ENCODE measurements at places on chromosomes 3 and 15.

DNA sequence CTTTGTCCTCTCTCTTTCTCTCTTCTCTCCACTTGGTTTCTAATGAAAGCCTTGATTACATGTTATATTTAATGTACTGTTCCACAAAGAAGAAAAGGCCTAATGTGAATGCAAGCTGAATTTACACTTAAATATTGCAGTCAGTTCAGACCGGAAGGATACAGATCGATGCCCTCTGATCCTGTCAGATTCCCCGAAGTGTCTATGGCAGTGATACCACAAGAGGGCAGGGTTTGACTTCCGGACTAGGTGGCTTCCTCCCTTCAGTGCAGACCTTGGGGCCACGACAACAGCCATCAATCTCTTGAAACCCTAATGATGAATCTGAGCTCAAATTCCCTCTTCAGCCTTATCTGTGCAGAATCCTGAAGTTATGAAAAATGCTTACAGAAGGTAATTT is 29.5 kb downstream of the AGTR1 start:
- DNase-seq, result peak; percentile 52

DNA sequence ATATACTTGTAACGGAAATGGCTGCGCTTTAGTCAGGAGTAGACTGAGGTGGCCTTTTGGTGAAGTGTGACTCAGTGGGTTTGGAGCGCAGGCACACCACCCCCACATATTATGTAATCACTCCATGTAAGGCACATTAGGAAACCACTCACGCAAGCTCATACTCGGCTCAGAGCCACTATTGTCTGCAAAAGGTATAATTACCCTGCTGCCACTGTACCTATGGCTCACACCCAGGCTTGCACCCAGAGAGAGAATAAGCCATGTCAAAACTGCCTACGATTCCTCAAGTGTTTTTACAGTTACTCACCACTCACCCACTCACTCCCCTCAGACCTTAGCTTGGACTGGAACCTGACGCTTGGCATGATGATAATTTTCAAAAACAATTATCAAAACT is 611.9 kb upstream of the CCDC54 start:
- DNase-seq, result peak; percentile 91

DNA sequence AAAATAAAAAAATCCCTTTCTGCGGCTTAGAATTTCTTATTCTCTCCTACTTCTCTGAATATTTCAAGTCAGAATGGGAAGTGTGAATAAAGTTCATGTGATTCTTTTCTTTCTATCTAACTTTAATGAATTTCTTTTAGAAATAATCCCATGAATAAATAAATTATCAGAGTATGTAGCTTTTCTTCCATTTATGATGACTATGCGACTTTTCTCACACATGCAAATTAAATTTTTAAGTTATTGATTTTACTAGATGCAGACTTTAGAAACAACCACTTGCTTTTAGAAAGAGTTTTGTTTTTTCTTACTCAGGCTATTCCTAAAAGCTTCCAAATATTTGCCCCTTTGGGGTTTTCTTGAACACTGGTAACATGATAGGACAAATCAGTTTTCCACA is 477.7 kb upstream of the AGTR1 start:
- no peak for DNase-seq

DNA sequence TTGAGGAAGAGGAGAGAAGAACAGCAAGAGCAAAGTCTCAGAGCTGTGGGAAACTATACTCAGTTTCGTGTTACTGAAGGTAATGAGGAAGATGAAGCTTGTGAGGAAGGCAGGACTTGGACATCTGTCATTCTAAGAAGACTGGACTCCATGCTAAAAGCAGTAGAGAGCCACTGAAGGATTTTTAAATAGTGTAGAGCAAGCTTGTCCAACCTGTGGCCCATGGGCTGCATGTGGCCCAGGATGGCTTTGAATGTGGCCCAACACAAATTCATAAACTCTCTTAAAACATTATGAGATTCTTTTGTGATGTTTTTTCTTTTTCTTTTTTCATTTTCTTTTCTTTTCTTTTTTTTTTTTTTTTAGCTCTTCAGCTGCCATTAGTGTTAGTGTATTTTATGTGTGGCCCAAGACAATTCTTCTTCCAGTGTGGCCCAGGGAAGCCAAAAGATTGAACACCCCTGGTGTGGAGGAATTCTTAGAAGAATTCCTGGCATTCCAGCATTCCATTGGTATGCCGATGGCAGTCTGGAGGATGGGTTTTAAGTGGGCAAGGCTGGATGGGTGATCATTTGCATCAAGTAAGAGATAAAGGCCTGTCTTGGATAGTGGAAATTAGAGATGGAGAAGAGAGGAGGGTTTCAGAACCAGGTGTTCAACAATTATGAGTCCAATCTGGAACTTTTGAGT is 6.9 kb upstream of the NFKBIZ start:
- DNase-seq, result no peak

DNA sequence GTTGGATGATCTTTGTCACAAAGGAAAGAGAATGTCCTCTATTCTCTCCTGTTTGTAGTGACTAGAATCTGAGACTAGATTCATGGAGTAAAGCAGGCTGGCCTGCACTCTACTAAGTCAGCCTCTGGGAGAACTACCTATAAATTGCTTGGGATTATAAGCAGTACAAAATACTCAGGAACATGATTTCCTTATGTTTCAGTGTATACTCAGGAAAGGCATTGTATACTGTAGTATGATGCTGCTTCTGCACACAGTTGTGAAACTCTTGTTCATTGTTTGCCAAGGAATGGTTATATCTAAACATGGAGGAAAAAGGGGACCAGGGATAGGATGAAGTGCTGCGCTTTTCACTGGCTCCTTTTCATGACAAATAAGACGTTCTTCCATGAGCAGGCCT is 49.2 kb downstream of the OXSR1 start:
- DNase-seq, result no peak

DNA sequence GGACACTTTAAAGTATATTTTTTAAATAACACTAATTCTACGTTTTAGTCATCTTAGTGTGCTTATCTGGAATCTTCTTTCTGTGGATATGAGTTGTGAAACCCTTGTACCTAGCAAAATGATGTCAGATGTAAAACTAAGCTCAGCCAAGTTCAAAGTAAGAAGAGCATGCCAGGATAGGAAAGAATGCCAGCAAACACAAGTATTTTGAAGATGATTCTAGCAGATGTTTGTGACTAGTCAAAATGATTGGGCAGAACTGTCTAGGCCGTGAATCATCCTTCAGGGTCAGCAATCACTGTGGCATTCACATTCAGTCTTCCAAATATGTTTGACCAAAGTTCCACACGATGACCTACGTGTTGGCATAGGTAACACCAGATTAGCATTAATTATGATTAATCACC is 5.4 kb upstream of the PLOD2 start:
- peak; percentile 97 for DNase-seq

GRCh38 chr3:194306109-194306686 is 44.9 kb downstream of the CPN2 start:
- DNase-seq, result no peak

- DNase-seq, result no peak
Observed at GRCh38 chr15:74832826-74833225, 6.4 kb downstream of the CPLX3 start.

GRCh38 chr3:126104742-126105605 is 21.1 kb upstream of the SLC41A3 start:
- no peak for DNase-seq

DNA sequence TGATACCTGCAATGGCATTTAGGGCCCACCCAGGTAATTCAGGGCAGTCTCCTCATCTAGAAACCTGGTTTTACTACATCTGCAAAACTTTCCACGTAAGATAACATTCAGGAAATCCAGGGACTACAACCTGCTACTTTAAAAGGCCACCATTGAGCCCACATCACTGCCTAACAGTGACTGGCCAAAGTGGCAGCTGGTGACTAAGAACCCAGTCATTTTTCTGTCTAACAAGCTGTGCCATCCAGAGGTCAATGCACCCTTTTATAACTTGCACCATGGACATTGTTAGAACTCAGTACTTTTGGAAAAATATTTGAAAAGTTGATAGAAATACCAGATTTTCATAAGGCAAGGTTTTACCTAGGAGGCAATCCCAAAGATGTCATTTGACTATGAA is 492.4 kb downstream of the OTOL1 start:
- DNase-seq, result no peak

DNA sequence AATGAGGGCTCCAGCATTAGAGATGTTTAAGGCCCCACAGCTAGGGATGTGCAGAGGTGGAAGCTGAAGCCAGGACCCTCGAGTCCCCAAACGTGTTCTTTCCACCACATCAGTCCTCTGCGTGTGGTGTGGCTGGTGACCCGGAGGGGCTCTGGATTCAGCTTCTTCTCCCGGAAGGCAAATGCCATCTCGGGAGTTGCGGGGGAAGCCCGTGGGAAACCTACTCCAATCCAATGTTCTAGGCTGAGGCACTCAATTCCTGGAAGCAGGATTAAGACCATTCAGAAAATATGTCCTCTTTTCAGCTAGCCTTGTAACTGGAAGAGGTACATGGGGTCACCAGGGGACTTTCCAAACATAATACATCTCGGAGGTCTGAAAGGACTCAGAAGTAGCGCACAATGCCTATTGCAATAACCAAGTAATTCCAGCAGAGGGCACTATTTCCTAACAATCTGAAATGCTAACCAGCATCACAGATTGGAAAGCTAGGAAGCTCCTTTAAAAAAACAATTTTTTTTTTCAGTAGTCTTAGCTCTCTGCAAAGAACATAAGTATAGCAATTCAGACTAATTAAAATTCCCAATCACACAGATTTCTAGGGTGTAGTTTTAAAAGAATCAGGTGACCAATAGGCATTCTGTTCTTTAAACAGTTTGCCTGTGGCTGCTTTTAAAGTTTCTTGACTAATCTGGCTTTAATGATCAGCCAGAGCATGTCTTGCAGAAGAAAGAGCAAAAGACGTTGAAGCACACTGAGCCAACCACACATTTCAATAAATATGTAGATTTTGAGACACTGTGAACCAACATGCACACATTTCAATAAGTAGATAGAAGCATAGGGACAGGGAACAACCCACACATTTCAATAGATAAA is 36.1 kb downstream of the BNC1 start:
- DNase-seq, result peak; percentile 73

DNA sequence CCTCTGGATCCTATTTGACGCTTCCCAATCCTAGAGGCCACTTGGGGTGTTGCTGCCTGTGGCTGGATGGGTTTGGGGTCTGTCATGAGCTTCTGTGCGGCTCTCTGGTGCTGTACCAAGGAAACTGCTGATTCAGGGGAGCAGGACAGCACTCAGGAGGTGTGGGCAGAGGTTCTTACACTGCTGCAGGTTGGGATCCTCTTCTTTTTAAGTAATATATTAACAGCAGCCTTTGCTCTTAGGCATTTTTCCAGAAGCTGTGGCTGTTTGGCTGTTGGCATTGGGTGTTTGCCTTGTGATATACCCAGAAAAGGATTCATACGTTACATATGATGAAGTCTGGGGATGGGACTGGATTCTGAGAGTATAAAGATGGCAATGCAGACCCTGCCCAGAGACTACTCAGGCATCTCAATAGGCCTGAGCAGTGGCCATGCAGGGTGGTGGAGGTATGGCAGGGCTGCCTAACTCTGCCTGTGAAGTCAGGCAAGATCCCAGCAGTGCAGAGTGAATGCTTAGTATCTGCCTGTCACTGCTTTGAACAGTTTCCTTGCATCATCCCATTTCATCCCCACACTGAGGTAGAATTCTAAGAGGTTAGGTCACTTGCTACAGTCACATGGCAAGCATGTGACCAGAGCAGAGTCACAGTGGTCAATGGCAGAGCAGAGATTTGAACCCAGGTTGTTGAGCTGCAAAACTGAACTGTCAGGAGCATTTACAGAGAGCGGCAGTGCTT is 3.9 kb downstream of the ABHD6 start:
- DNase-seq, result no peak

- DNase-seq, result no peak
Observed at GRCh38 chr3:77325280-77325679, 285.4 kb downstream of the ROBO2 start.

DNA sequence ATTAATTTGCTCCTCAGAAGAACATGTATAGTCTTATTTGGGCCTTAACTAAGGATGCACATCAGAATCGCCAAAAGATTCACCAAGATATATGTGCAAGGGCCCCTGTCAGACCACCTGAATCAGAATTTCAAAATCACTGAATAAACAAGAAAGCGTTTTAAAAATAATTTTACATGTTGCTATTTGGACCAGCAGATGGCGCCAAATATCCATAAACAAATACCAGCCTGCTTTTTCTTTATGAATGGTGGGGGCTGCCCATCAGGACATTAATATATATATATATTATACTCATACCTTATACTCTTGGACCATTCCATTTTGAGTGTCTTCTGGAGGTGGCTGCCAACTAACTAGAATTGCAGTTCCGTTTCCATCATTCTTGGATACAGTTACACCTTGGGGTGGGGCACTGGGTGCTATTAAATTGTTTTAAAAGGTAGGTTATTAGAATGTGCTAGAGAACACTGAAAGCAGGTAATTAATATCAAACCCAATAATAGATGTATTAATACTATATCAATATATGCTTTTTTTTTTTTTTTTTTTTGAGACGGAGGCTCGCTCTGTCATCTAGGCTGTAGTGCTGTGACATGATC is 1108.3 kb downstream of the ROBO1 start:
- DNase-seq, result peak; percentile 62

- no peak for DNase-seq
Observed at GRCh38 chr3:14898929-14899328, 48.5 kb upstream of the NR2C2 start.

GRCh38 chr3:134485075-134485717 is 589 bp downstream of the ANAPC13 start:
- peak; percentile 36 for DNase-seq

GRCh38 chr3:42430781-42431532 is 20.5 kb upstream of the LYZL4 start:
- no peak for DNase-seq

DNA sequence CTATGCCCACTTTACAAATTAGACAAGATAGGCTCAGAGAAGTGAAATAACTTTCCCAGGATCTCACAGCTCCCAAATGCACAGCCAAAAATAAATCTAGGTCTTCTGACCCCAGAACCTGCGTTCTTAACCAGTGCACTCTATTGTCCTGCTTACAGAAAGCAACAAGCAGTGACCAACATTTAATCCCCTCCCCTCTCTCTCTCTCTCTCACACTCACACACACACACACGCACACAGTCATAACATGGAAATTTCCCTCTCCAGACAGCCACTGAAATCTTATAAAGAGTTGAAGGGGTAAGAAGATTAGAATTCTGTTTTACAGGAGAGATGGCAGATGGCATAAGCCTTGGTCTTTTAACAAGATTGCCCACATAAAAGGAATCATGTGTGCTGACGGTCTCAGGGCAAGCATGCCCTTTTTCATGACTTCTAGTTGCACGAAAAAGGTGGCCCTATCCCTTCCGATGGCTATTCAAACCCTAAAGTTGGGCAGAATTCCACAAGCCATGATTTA is 29.4 kb downstream of the EOGT start:
- no peak for DNase-seq

Data from fibroblast of mammary gland (primary cell).